Activated T-cell treated with anti-CD3 and anti-CD28 coated beads for 24 hours (primary cell): ENCODE measurements at places on chromosomes 1 and 21.

DNA sequence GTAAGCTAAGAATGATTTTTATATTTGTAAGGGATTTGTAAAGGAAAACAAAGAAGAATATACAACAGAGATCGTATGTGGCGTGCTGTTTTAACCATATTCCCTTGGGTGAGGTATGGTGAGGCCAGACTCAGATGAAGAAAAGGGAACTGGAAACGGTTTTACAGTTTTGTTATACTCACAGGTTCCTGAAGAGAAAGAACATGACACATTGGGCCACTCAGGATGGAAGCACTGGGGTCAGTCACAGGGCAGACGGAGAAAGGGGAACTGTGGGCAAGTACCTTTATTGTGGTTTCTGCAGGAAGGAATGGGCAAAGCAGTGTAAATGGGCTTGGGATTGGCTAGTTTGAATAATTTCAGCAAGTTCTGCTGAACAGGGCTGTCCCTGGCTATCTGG, 177.4 kb downstream of the LBR start:
- no peak for DNase-seq

- no peak for DNase-seq
Measured at GRCh38 chr21:29490016-29490415, 191.3 kb downstream of the BACH1 start.

DNA sequence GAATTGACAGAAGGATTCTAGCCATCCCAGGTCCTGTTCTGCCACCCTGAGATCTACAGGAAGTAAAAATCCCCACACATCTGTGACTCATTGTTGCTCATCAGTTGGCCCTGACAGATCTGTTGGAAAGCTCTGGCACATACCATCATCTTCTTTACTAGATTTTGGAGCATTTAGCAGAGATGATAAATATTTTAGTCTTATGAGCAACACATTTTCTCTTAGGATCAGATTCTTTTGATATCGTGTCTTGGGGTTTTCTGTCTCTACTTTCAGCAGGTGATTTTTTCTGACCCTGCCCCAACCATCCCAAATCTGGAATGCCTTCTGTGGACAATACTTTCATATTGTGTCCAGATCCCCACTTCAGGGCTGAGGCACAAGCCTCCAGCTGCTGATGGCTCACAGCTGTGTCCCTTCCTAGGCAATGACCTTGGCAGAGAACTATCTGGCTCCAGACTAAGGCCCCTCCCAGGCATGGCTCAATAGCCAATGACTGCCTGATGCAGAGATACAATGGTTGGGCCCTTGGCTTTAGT, 102.8 kb downstream of the GDAP2 start:
- no peak for DNase-seq

DNA sequence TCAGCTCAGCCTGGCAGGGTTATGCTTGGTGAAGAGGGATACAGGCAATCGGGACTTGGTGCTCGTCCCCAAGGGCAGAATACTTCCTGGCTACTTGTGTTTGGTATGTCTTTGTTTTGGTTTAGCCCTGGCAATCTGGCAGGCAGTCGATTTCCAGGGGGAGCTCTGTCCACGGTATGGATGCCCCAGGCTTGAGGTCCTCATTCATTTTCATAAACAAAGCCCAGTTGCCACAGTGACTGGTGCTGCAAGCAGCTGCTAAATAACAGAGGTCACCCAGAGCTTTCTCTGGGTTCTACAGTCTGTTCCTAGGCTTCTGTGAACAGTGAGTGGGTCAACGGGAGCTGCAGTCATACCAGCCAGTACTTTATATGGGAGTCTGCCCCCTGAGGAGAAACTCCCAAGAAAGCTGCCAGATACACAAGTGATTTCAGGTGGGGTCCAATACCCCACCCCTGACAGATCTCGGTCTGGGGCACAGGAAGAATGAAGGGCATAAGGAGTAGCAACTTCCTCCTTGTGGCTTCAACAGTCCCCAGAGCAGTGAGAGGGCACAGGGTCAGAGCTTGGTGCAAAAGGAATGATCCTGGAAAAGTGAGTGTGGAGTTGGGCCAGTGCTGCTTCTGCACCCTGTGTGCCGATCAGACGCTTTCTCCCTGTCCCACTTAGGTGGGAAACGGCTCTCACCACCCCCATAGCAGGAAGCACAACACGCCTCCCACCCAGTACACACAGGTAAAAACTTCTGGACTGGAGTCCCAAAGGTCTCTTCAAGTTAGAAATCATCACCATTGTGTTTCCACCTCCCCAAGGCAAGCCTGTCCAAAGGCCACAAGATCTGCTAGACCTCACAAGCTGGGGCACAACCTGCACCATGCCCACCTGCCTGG, 55.5 kb downstream of the TGFBR3 start:
- DNase-seq, result no peak

- no peak for DNase-seq
Measured at GRCh38 chr1:87783315-87783714, 454.6 kb downstream of the LMO4 start.

DNA sequence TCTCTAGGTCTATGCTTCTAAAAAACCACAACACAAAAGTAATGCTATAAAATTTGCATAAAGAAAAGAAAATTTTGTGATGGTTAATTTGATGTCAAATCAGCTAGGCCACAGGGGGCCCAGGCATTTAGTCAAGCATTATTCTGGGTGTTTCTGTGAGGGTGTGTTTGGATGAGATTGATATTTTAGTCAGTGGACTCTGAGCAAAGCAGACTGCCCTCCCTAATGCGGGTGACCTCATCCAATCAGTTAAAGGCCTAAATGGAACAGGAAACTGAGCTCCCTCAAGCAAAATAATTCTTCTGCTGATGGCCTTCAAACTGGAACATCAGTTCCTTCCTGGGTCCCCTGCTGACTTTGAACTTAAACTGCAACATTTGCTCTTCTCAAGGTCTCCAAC, 358.0 kb downstream of the DSCAM start:
- no peak for DNase-seq

- DNase-seq, result no peak
Measured at GRCh38 chr1:119341372-119341947, 27.1 kb upstream of the HAO2 start.

GRCh38 chr1:66728021-66728420, 24.2 kb upstream of the DYNLT5 start:
- DNase-seq, result no peak

DNA sequence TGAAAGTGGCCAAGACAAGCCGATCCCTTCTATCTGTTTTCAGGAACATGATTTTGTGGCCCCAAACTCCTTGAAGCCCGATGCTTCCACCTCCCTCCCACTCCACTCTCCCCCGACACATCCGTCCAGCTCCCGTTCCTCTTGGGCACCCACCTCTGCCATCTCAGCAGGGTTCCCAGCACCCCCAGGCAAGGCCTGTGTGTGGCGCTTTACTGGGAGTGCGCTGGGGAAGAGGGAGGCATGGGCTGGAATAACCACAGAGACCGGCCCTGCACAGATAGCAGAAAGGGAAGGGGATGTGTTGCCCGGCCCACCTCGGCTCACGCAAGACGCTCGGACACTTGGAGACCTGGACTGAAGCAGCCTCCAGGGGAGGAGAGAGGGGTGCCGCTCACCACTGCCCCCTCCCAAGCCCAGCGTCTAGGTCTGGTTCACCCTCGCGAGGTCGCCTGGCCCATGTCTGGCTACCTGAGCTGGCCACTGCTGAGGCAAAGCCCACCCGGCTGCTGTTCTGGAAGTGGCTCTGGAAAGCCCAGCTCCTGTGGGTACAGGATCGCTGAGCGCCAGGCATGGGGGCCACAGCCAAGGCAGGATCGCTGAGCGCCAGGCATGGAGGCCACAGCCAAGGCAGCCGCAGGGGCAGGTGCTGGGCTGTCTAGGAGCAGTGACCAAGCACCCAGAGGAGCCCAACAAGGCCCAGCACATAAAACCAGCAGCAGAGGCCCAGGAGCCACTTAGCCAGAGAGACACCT, 23.8 kb upstream of the COL18A1 start:
- DNase-seq, result no peak

DNA sequence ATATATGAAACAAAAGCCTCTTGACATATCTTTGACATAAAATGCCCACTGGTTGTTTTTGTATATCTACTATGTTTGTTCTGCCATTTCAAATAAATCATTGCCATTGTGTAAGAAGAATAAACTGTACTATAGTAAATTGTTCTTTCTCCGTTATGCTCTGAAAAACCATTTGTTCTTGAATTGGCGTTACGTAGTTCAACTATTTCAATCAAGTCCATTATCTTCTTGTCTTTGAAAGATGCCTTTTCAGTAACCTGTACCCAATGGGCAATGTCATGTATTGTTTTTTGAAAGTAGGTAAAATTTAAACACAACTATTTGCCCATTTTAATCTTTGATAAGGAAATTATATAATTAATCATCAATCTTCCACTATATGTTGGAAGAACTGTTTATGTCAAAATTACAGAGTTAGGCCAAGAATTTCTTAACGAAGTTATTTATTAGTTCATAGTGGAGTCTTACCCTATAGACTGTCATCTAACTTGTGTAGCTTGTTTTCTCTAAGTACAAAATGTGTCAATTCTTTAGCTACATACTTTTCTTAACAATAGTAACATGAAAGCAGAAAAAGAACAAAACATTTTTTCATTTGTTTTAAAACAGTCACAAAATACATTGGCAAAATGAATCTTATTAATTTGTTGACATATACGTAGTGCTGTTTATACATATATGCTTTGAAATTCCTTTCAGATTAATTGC, 294.8 kb downstream of the PTPRC start:
- DNase-seq, result no peak

GRCh38 chr21:27346041-27346448, 379.2 kb upstream of the ADAMTS5 start:
- DNase-seq, result no peak

GRCh38 chr1:3246251-3246650, 177.2 kb downstream of the PRDM16 start:
- no peak for DNase-seq

- DNase-seq, result no peak
Measured at GRCh38 chr1:8330271-8331125, 12.6 kb downstream of the SLC45A1 start.

DNA sequence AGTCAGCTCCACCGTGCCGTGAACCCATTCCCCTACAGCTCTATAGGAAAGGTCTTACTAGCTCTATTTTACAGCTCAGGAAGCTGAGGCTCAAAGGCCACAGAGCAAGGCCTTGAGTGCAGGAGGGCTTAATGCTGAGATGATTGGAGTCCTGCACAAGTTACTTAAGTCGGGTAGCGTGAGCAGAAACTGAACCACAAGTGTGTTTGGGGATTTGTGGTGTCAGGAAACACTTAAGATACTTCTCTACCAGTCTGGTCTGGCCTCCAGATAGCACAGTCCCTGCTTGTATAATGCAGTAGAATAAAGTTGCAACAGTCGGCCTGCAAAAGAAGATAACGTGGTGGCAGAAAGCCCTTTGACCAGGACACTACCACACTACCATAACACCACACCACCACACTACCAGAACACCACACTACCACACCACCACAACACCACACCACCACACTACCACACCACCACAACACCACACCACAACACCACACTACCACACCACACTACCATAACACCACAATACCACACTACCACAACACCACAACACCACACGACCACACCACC, 118.1 kb downstream of the SPSB1 start:
- DNase-seq, result no peak

DNA sequence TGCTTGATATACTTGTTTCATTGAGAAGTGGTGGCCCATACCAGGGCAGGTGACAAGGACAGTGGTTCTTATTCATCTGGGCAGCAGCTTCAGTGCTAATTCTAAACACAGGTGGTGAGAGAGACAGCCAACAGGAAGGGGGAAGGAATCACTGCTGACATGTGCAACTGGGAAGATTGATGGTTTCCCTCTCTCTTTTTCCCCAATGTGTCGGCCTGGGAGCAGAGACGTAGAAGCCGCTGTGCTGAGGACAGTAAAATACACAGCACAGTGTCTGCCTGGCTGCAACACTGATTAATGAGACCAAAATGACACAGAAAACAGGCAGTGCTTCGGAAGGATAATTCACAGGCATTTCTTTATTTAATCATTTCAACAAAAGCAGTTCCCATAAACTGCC, 48.8 kb downstream of the WARS2 start:
- DNase-seq, result no peak

GRCh38 chr1:197783510-197783948, 8.2 kb upstream of the DENND1B start:
- DNase-seq, result no peak

- DNase-seq, result peak; percentile 44
Measured at GRCh38 chr1:1441002-1441888, 5.8 kb downstream of the VWA1 start.

- DNase-seq, result no peak
Measured at GRCh38 chr1:12356004-12356890, 126.4 kb downstream of the VPS13D start.

- no peak for DNase-seq
Measured at GRCh38 chr1:175865041-175865766, 121.8 kb upstream of the TNR start.

DNA sequence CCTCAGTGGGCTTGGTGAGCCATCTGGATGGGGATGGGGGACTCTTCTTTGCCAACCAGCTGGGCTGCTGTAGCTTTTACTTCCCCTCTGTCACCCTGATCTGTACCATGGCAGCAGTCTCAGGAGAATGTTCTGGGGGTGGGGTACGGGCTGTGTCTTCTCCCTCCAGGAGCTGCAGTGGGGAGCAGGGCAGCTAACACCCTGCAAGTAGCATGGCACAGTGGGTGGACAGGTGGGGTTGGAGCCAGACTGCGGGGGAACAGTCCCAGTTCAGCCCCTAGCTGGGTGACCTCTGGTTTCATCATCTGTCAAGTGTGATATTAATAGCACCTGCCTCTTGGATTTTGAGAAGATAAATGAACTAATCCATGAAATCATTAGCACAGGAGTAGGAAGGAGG, 3.1 kb downstream of the NFASC start:
- DNase-seq, result no peak

DNA sequence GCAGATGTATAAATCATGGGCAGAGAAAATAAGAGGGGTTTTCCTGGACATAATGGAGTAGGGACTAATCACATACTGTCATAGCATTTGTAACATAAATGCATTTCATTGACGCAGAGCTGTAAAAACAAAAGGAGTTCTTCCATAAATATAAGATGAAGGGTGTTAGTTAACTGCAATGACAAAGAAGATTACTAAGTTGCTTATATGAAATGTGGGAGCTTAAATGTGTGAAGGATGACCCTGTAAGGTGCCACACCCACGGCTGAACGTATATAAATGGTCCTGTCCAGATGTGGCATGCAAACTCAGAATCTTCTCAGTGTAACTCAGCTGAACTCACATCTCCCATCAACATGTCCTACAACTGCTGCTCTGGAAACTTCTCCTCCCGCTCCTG, at the start of gene KRTAP13-1:
TSS of gene KRTAP13-1 (plus strand) at position 301 of the 400 bp plus-strand sequence. CDS start at position 357, 56 bp downstream.
- DNase-seq, result no peak

DNA sequence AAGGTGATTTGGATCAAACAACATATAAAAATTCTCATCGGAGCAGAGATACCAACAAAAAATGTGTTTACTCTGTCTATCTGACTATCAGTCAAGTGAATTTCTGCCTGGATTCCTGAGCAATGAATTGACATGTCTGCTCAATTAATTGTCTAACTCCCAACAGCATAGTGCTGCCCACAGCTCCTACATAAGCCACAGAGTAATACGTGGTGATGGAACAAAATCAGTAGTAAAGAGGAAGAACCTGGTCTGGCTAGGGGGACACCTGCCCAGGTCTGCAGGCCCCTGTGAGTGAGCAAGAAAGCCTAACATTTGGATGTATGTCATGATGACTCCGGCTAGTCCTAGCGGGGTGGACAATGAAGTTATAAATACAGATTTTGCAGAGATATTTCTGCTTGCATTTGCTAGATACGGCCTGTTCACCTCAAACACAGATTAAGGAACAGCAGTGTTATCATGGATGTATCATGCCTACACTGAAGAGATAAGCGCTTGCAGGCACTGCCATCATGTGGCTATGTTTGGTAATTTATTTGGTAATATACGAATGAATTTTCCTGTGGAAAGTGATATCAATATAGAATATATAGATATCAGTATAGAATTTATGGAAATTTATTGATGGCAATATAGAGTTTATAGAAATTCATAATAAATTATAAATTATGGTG, 69.6 kb upstream of the LRRC8B start:
- DNase-seq, result peak; percentile 45
